ENCODE measurements at places on chromosomes 5 and 9.

- H3K4me3 ChIP-seq, result no peak overlapping the region
- no peak for DNase-seq
- H3K27me3 ChIP-seq, result no peaks in the 10 kb centered on the region
- H3K4me1 ChIP-seq, result peaks cover 3% of the 10 kb centered on the region
- H3K27ac ChIP-seq, result no peak overlapping the region
Observed at GRCh38 chr5:74476819-74477453, 163.6 kb downstream of the ENC1 start.

GRCh38 chr9:3992924-3993323 is 306.9 kb downstream of the GLIS3 start:
- no peaks in the 10 kb centered on the region for H3K36me3 ChIP-seq
- no peak overlapping the region for H3K27ac ChIP-seq
- peaks cover 2% of the 10 kb centered on the region for H3K27me3 ChIP-seq
- no peak overlapping the region for H3K4me3 ChIP-seq

DNA sequence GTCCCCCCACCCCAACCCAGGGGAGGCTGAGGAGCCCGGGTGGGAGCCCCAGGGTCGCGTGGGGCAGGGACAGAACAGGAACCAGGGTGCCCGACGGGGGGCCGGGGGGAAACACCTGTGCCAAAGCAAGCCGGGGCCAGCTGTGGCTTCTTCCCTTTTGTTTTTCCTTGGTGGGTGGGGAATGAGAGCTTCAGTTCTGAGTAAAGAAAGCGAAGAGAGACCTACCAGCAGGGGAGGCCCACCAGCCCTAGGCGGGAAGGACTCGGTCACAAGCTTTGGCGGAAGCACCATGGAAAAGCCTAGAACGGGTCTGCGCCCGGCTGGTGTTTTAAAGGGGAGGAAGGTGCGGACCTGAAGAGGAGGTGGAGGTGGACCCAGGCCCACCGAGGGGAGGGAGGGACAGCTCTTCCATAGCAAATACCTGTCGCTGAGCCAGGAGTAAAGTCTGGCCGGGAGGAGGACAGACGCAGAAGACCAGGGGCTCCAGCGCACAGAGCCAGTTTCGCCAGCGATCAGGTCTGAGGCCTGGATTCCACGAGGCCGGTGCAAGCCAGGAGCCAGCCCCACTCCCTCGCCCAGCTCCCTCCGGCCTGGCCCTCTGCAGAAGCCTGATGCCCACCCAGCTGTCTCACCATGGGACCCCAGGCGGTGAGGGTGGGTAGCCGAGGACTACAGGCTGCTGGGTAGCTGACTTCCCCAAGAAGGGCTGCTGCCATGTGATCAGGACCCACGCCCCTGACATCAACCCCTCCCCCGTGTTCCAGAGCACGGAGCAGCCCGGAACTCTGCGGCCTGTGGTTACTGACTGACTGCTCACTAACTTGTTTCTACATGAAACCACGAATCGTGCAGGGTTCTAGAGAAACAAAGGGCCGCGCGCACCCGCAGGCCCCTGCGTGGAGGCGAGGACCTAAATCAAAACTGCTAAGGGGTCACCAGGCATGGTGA is 849 bp upstream of the MGAT1 start:
- peaks cover 81% of the 10 kb centered on the region for H3K4me1 ChIP-seq
- peaks cover 81% of the 10 kb centered on the region for H3K36me3 ChIP-seq
- H3K27ac ChIP-seq, result peak overlapping the region; percentile 100
- no peaks in the 10 kb centered on the region for H3K27me3 ChIP-seq
- peak overlapping the region; percentile 75 for H3K4me3 ChIP-seq
- peak; percentile 96 for DNase-seq

GRCh38 chr5:102819634-102820033 is 64.5 kb downstream of the PAM start:
- no peak for DNase-seq
- peaks cover 15% of the 10 kb centered on the region for H3K4me1 ChIP-seq
- H3K27me3 ChIP-seq, result no peaks in the 10 kb centered on the region

DNA sequence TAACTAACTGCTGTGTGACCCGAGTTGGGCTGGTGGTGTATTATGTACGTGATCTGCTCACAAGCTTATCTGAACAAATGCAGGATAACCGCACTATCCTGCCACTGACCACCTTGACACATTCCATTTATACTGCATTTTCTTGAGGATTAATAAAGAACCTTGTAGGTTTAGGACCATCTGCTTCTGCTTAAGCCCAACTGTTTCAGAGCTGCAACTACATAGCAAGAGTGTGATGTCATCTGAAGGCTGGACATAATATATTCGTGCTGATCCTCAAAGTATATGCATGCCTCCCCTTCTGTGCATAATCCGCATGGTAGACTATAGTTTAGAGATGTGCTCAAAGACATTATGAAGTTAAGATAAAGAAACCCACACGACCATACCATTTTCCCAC is 435.9 kb downstream of the BNC2 start:
- H3K27me3 ChIP-seq, result no peaks in the 10 kb centered on the region
- no peak overlapping the region for H3K4me3 ChIP-seq
- no peak overlapping the region for H3K27ac ChIP-seq
- H3K36me3 ChIP-seq, result no peaks in the 10 kb centered on the region
- DNase-seq, result no peak

DNA sequence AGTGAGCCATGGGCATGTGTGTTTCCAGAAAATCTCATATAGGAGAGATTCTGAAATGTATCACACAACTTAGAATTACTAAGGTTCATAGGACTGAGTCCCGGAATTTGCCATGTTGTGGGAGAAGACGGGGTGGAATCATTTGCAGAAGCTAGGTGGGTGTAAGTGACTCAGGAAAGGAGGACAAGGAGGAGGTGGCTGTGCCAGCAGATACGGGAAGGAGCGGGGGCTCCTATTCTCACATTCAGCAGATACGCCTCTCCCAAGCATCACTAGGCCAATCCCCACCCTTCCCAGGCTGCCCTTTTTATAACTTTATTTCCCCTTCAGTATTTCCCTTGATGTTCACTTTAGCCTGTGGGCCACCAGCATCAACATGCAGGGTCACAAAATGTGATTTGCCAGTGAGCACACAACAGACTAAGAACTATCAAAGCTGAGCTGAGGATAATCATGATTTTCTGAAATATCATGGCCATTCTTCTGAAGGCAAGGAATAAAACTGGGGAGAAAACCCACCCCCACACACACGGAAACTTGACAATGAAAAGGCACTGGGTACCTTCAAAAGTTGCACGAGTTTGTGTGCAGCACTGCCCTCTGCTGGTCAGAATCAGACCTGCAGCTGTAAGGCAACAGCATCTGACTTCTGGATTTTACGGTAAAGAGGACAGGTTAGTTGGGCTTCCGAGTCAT is 133.2 kb downstream of the MTX3 start:
- no peaks in the 10 kb centered on the region for H3K36me3 ChIP-seq
- no peak overlapping the region for H3K27ac ChIP-seq
- H3K4me3 ChIP-seq, result no peak overlapping the region
- DNase-seq, result peak; percentile 86

DNA sequence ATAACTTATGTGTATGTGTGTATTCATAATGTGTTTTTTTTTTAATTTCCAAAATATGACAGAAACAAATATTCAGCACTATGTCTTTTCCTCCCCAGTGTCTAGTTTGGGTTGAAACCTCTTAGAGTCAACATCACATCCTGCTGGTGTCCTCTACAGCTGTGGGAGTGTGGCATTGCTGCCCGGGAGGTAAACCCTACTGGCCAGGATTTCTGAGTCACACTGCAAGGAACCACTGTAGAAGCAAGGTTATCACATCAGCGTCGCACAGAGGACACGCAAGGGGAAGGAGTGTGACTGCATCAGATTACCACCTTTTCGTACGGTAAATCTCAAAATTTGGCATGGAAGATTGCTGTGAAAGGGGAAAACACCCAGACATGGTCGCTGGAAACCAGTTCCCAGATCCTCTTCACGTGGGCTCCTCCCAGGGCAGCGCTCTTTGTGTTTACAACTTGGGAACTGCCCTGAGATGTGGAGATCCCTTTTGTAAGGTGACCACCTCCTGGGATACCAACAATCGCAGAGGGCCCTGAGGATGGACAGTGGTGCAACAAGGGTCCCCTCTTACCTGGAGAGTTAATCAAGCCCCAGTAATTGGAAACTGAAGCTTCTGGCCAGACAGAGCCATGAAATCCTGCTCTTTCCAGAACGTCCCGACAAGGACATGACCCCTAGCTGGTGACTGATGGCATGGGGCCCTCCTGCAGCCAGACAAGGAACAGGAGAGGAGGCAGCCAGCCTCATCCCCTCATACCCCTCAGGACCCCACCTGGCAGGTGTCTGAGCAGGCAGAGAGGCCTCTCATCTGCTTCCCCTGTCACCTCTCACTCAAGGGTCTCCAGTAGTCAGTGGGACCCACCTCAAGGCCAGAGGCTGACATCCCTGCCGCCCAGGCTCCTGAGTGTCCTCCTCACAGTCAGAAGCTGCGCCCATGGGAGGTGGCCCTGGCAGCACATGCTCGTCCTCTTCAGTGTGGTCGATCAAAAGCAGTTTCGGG is 194.7 kb downstream of the MED10 start:
- H3K27me3 ChIP-seq, result no peaks in the 10 kb centered on the region
- H3K36me3 ChIP-seq, result no peaks in the 10 kb centered on the region
- DNase-seq, result no peak
- no peak overlapping the region for H3K27ac ChIP-seq

All from activated CD4-positive, alpha-beta T cell treated with anti-CD3 and anti-CD28 coated beads, Interleukin-2, amount 10 ng/mL, durations not matched to agents 7 days and 5 days (primary cell).